Endothelial cell (in vitro differentiated cells): ENCODE measurements at places on chromosomes 5 and 9. TPM values are rescaled to one million over a fixed set of nuclear protein-coding genes. Genes with fewer than 3 reads are reported as not detected.
A peak's percentile ranks its signal among the peaks of the same experiment; 100 is the strongest.

Gene ENTPD8
- 0.21 TPM for total RNA-seq

Gene PTGES
- total RNA-seq = 0.15 TPM

Gene ABCA2
- total RNA-seq = 2.1 TPM

Gene KLHL3
- total RNA-seq = 200 TPM

Gene IL5
- total RNA-seq = not detected

Gene SPINK4
- total RNA-seq = not detected

Gene ACOT12
- total RNA-seq = not detected

Gene AGXT2
- not detected for total RNA-seq

Gene QSOX2
- total RNA-seq = 14.0 TPM

DNA sequence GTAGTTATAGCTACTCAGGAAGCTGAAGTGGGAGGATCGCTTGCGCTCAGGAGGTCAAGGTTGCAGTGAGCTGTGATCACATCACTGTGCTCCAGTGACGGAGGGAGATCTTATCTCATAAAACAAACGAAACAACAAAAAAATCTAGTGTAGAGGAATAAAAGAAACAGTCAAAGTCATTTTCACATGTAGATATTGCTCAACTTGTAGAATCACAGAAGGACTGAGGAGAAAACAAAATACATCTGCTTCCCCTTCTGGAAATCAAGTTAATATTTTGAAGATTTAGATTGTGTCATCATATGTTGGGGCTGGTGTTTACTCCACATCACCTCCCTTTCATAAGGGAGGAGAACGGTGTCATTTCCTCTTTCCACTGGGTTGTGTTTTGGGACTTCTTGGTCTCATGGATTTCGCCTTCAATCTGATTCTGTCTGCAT is 8.2 kb upstream of the SLC46A2 start:
- H3K27ac ChIP-seq = no peak overlapping the region
- no peak overlapping the region for H3K4me3 ChIP-seq
- no peak for DNase-seq
- peaks cover 3% of the 10 kb centered on the region for H3K27me3 ChIP-seq

DNA sequence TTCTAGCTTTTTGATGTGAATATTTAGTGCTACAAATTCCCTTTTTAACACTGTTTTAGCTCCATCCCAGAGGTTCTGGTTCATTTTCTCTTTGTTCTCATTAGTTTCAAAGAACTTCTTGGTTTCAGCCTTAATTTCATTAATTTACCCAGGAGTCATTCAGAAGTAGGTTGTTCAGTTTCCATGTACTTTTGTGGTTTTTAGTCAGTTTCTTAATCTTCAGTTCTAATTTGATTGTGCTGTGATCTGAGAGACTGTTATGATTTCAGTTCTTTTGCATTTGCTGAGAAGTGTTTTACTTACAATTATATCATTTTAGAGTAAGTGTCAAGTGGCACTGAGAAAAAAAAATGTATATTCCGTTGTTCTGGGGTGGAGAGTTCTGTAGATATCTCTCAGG is 240.1 kb upstream of the RASA1 start:
- DNase-seq = no peak
- H3K4me3 ChIP-seq = no peak overlapping the region
- H3K27me3 ChIP-seq = peaks cover 2% of the 10 kb centered on the region
- H3K36me3 ChIP-seq = no peaks in the 10 kb centered on the region
- H3K27ac ChIP-seq = no peak overlapping the region

DNA sequence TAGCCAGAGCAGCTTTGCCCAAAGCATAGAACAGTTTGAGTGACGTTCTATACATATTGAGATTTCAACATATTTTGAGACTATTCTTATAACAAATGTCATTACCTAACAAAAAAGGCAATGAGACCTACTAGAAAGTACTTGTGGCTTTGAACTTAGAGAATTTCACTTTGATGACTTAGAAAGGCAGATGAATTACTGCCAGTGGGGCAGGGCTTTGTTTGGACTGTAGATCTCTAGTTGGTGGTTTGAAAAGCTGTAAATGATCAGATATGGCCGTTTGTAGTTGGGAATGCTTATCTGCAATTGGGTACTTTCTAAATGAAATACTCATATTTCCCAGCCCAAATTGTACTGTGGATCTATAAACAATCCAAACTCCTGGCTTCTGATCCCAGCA is 28.1 kb downstream of the SOX30 start:
- DNase-seq = no peak
- H3K27ac ChIP-seq = no peak overlapping the region
- H3K4me1 ChIP-seq = no peaks in the 10 kb centered on the region
- no peak overlapping the region for H3K4me3 ChIP-seq
- no peaks in the 10 kb centered on the region for H3K36me3 ChIP-seq

GRCh38 chr5:95446560-95447221 is 55.5 kb downstream of the FAM81B start:
- H3K4me1 ChIP-seq = no peaks in the 10 kb centered on the region
- H3K36me3 ChIP-seq = no peaks in the 10 kb centered on the region
- no peak overlapping the region for H3K27ac ChIP-seq
- DNase-seq = no peak
- H3K27me3 ChIP-seq = no peaks in the 10 kb centered on the region
- H3K4me3 ChIP-seq = no peak overlapping the region

GRCh38 chr9:130824079-130824478 is 11.0 kb upstream of the ABL1 start:
- DNase-seq = no peak
- peaks cover 37% of the 10 kb centered on the region for H3K4me1 ChIP-seq
- H3K4me3 ChIP-seq = no peak overlapping the region
- peaks cover 5% of the 10 kb centered on the region for H3K36me3 ChIP-seq
- peaks cover 3% of the 10 kb centered on the region for H3K27me3 ChIP-seq
- H3K27ac ChIP-seq = peak overlapping the region; percentile 91

- no peaks in the 10 kb centered on the region for H3K4me1 ChIP-seq
- H3K36me3 ChIP-seq = no peaks in the 10 kb centered on the region
- peaks cover 12% of the 10 kb centered on the region for H3K27me3 ChIP-seq
- no peak overlapping the region for H3K4me3 ChIP-seq
Measured at GRCh38 chr5:135473956-135474670, 22.0 kb upstream of the TIFAB start.

- peaks cover 3% of the 10 kb centered on the region for H3K27me3 ChIP-seq
- H3K4me1 ChIP-seq = no peaks in the 10 kb centered on the region
- H3K36me3 ChIP-seq = peaks cover 12% of the 10 kb centered on the region
Measured at GRCh38 chr9:130227833-130228232, 37.7 kb upstream of the HMCN2 start.

DNA sequence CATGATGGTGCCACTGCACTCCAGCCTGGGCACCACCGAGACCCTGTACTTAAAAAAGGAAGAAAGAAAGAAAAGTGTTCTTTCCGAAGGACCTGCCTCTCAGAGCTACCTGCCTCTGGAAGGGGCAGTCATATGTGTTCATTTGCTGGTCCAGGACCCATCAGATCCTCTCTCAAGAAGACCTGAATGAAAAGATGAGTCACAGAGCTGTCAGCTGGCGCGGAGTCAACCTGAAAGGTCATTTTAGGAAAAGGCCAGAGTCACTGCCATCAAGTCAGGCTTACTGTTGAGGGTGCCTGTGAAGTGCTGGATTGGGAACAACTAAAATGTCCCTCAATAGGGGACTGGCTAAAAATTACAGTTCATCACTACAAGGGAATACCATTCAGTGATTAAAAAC is 14.9 kb upstream of the HRH2 start:
- no peak overlapping the region for H3K27ac ChIP-seq
- H3K4me1 ChIP-seq = peaks cover 12% of the 10 kb centered on the region
- no peak overlapping the region for H3K4me3 ChIP-seq
- H3K36me3 ChIP-seq = no peaks in the 10 kb centered on the region
- H3K27me3 ChIP-seq = peaks cover 7% of the 10 kb centered on the region
- no peak for DNase-seq

DNA sequence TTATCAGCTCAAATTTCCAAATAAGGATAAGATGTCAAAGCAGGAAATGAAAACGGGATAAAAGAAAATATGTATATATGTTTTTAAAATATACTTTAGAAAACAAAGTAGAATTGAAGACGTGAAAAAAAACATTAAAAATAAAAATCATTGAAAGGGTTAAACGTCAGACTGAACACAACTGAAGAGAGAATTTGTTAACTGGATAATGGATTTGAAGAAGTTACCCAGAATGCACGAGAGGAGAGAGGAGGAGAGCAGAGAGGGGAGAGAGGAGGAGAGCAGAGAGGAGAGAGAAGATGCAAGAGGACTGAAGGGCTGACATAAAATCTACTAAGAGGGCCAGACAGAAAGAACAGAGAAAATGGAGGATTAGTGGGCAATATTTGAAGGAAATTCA is 88.0 kb downstream of the CDKN2A start:
- H3K4me3 ChIP-seq = no peak overlapping the region
- no peak overlapping the region for H3K27ac ChIP-seq
- peaks cover 7% of the 10 kb centered on the region for H3K4me1 ChIP-seq
- DNase-seq = no peak

DNA sequence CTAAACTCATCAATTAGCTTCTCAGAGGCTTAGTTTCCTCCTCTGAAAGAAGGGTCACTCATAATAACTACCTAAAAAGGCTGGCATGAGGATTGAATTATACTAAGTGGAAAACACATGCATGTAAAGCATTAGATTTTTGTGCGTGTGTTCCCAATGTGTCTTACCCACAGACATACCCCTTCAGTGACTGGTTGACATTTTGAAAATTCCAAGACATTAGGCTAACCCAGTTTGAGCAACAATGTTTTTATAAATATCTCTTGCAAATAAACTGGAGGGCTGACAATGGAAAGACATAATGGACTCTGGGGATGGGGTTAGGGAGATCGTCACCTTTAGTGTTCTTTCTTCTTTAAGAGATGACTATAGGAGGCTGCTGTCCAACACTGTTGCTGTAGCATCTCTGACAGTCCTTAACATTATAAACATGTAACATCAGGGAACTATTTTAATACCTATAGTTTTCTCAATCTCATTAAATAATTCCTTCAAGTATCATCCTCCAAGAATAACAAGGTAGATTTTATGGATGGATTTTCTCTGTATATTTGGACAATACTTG is 24.3 kb downstream of the HMHB1 start:
- no peak for DNase-seq
- no peak overlapping the region for H3K27ac ChIP-seq
- H3K27me3 ChIP-seq = no peaks in the 10 kb centered on the region
- H3K36me3 ChIP-seq = no peaks in the 10 kb centered on the region
- H3K4me3 ChIP-seq = no peak overlapping the region
- no peaks in the 10 kb centered on the region for H3K4me1 ChIP-seq

DNA sequence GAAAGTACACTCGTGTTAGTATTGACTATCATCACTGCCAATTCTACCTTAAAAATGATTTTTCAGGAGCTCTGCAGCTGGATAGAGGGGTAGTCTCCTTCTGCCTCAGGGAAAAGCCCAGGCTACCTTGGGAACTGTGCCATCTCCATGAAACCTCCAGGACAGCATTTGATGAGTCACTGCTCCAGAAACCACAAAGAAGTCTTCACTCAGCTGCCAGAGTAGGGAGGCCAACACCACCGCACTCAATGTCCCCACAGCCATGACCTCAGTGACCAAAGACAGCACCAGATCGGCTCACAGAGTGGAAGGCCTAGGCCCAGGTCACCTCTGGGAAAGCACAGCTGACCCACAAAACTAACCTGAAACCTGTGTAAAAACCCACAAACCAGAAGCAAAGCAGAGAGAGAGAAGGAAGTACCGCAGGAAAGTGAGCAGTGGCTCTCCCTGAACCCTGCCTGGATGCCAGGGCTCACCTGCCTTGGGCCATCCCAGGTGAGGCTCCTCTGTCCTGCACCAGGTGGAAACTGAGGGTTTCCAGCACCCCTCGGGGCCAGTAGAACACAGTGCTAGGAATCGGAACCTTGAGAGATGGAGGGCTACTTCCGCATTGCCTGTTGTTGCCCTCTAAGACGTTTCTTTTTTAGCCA is 30.0 kb downstream of the S1PR3 start:
- no peak for DNase-seq
- peaks cover 11% of the 10 kb centered on the region for H3K4me1 ChIP-seq

GRCh38 chr5:80725446-80725845 is 70.7 kb upstream of the DHFR start:
- H3K4me1 ChIP-seq = no peaks in the 10 kb centered on the region
- DNase-seq = no peak
- no peak overlapping the region for H3K4me3 ChIP-seq
- H3K27ac ChIP-seq = no peak overlapping the region

DNA sequence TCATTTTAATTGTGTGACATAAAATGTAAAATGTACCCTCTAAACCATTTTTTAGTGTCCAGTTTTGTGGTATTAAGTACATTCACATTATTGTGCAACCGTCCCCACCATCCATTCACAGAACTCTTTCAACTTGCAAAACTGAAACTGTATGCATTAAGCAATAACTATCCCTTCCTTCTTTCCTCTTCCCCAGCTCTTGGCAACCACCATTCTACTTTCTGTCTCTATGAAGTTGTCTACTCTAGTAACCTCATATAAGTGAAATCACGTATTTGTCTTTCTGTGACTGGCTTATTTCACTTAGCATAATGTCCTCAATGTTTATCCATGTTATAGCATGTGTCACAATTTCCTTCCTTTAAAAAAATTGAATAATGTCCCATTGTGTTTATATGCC is 142.4 kb downstream of the C9orf152 start:
- H3K27ac ChIP-seq = no peak overlapping the region
- peaks cover 40% of the 10 kb centered on the region for H3K36me3 ChIP-seq
- H3K4me1 ChIP-seq = peaks cover 55% of the 10 kb centered on the region

DNA sequence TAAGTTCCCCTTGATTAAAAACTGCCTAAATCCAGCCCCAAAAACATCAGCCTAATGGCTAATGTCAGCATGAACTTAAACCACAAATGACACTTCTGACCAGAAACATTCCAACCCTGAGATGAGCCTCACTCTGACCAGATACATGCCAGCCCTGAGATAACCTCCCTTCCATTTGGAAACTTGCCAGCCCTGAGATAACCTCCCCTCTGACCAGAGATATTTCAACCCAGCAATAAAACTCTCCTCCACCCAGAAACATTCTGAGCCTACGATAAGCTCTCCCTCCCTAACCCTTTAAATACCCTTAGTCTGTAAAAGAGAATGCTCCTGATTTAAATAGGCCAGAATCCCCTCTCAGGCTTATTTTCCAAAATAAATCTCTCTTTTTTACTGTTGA is 1035.7 kb upstream of the NUDT12 start:
- H3K4me1 ChIP-seq = no peaks in the 10 kb centered on the region
- H3K36me3 ChIP-seq = no peaks in the 10 kb centered on the region
- no peak overlapping the region for H3K27ac ChIP-seq
- DNase-seq = no peak
- no peak overlapping the region for H3K4me3 ChIP-seq
